Activated CD8-positive, alpha-beta memory T cell treated with anti-CD3 and anti-CD28 coated beads, Interleukin-2, amount 10 ng/mL, durations not matched to agents 7 days and 5 days (primary cell): ENCODE measurements at places on chromosomes 7 and 10.

DNA sequence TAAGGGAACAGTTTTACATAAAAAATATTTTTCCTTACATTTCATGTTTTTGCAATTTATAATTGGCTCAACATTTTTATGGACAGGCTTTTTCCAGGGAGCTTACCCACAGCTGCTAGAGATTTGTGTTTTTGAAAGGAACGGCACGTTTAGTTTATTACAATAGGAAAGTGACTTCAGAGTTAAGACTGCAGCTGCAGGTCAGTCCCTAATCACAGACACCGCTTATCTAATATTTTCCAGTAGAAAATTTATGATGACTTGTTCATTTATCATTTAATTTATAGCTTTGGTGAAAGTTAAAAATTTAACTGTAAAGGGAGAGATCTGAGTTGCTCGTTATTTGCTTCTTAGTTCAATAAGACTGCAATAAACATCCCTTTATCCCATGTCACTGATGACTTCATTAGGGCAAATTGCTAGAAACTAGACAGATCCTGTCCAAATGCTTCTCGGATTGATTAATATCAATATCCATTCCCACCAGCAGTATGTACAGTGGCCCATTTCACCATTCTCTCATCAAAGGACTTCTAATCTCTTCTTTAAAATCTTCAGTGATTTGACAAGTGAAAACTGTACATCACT, 97.0 kb upstream of the ODAD2 start:
- DNase-seq: no peak

- DNase-seq: no peak
Measured at GRCh38 chr10:132972986-132973902, 30.9 kb upstream of the CFAP46 start.

DNA sequence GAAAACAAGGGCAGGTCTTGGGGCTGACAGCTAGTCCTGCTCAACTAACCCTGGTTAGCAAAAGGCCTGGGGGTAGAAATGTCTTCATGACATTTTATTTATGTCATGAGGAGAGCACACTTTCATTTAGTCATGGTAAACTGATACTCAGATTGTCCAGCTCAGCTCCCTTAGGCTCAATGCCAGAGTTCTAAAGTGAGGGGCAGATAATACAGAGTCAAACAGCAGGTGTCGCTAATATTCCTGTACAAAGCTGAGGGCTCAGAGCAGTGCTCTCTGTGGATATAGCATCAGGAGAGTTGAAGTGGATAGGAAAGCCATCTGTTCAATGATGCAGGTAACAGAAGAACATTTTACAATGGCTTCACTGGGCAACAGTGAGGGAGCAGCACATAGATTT, 26.8 kb upstream of the CALCR start:
- DNase-seq: no peak

DNA sequence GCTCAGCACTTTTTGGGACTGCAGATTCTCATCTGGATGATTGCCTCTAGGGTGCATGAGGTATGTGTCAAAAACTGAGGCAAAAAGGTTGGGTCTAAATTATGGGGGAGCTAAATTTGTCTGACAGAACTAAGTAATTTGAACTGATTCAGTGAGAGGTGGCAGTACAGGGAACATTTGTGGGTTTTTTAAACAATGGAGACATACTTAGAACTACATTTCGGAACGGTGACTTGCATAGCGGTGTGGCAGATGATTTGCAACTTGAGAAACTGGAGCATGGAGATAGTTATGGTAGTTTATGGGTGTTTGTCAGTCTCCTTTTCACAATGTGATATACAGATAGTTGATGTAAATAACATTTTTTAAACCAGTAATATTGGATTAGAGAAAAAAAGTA, 14.6 kb downstream of the TBC1D12 start:
- no peak for DNase-seq

DNA sequence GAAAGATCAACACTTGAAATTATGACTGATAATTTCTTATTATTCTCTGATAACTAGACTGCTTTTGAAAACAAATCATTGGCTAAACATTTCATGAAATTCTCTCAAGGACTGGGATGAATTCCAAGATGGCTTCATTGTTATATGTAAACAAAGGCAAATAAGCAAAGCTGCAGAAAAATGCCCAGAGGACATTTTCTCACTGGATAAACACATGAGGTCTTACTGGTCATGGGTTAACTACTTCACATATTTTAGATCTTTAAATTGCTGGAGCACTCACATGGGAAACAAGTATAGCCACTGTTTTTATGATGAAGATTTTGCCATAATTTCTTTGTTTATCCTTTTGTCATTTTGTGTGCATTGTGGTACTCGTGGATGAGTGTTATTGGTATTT, 239.1 kb downstream of the PHF14 start:
- no peak for DNase-seq

GRCh38 chr10:9419757-9420156, 1365.3 kb downstream of the GATA3 start:
- DNase-seq: no peak

DNA sequence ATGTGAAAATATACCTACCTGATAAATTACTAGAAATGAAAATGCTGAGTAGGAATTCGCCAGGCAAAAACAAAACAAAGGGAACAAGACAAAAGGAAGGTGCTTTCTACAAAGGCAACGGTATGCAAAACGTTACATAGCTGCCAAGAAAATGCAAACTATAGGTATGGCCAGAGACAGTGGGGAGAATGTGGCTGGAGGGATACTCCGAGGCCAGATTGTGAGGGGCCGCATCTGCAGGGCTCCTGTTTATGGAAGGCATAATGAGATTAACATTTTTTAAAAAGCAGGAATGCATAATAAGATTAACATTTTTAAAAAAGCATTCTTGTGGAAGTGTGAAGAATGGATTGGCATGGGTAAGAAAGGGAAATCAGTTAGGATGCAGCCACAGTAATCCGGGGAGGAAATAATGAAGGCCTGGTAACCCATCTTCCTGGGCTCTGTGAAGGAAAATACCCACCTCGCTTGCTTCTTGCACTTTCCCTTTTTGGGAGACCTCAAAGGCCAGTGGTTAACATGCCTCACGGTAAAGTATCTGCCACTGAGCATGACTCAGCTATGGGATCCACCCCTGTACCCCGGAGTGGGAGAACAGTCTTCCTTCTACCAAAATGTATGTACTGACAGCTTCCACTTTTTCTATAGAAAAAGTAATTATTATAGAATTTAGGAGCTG, 145.8 kb upstream of the LRRN3 start:
- no peak for DNase-seq

GRCh38 chr7:31171984-31172383, 119.9 kb downstream of the ADCYAP1R1 start:
- DNase-seq: no peak

DNA sequence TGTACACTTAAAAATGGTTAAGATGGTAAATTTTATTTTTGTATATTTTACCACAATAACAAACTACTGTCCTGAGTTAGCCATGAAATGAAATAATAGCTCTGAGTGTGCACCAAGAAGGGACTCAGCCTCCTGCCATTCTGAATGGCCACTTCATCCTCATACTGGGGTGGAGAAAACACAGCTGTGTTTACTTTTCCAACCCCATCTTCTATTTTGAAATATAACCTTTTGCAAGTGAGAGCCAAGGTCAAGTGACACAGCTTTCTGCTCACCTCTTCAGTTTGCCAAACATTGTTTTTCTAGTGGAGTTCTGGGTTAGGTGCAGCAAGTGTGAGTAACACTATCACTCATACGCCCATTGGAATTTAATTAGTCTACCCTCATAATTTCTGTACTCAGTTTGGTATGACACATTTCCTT, 107.4 kb upstream of the GLCCI1 start:
- no peak for DNase-seq

DNA sequence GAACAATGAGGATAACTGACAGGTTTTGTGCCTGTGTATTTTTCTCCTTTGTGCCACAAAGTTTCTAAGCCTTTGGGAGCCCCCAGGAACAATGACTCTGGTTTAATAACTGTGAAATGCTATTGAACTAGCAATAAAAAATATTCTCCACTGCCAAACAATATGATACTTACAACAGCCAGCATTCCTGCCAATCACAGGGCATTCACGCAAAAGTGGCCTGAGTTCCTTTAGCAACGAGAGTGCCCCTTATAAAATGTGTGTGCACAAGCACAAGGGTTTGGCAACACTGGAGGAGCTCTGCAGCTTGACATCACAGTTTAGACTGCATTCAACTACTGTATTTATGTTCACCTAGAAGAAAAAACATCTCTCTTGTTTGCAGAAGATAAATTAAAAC, 412.9 kb upstream of the NFE2L3 start:
- no peak for DNase-seq

DNA sequence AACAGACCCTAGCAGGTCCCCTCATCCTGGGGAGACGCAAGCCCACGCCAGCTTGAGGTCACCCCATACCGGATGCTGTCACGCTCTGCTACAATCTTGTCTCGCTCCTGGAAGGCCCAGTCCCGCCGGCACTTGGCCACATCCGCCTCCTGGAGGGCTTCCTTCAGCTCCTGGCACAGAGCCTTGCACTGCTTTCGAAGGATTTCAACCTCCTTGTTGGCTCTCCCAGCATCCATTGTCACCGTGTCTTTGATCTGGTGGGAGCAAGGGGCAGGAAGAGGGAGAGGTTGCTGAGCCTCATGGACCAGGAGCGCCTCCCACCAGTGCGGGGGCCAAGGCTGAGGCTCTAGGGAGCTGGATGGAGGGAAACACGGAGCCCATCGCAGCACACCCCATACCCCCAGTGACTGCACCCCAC, 90.9 kb downstream of the DLG5 start:
- DNase-seq: no peak

GRCh38 chr10:24209432-24209771, 464 bp downstream of the KIAA1217 start:
- no peak for DNase-seq

DNA sequence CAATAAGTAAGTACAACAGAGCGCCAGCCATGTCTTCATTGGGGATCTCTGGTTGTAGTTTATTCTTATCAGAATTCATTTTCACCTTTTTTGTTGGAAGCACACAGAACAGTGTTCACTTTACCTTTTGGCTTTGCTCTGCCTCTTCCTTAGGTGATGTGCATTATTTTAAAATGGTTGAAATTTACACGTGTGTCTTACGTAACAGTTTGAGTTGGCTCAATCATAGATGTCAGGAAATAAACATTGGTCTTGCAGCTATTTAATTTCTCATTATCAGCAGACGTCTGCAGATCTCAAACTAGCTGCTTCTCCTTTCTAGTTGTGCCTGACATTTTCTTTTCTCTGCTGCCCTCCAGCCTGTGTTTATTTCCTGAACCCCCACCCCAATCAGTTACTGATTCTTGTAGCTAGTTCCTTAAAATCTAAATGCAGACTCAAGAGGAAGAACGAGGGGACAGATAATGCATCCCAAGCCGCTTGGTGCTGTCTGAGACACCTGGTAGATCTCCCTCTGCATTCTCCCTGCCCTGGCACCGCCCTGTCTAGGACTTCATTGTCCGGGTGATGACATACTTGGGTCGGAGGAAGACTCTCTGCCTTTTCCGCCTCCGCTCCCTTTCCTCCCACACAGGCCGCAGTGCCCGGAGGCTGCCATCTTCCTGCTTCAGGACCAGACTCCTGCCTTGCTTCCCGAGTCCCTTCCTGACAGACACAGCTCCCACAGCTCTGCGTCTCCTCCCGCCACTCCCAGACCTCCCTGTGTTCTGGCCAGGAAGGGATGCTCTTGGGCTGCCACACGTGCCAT, 108.2 kb downstream of the ANKRD61 start:
- DNase-seq: no peak
